ENCODE measurements at places on chromosomes 2 and 18. TPM values are rescaled to one million over a fixed set of nuclear protein-coding genes. Genes with fewer than 3 reads are reported as not detected.

DNA sequence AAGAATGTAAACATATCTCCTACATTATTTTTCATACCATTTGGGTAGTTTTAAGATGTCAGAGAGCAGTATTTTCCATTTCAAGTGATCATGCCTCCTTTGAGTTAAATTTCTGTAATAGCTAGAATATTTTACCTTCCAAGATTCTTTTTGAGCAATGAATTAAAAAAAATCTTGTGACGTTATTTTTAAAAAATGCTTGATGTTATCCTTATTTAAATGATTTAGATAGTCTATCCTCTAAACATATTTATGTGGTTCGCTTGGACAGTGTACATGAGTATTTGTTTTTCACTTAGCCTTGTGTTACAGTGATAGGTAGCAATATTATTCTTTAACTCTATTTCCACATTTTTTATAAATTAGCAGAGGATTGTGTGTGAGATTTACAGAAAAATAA is 639.2 kb upstream of the CDH2 start:
- DNase-seq, result no peak

GMCL1 gene
- polyA plus RNA-seq, result 1.8 TPM

ANKRD29 gene
- 3.1 TPM for polyA plus RNA-seq

DNA sequence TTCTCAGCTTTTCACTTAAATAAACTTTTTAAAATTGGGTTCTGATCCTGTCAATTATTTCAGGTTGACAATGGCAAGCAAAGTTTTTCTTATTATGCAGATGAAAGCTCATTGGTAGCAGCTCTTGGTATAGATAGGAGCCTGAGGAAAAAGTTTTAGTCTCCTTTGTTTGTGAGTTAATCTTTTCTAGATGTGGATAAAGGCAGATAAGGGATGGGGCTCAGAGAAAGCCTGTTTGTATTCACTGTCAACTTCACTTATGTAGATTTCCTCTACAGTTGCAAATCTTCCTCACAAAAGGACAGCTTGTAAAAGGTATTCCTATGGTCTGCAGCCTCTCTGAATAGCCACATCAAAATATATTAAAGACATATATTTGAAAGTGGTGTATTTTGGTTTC is 224.5 kb upstream of the SPOPL start:
- DNase-seq, result no peak

AQP4 gene
- polyA plus RNA-seq, result 1.6 TPM

DNA sequence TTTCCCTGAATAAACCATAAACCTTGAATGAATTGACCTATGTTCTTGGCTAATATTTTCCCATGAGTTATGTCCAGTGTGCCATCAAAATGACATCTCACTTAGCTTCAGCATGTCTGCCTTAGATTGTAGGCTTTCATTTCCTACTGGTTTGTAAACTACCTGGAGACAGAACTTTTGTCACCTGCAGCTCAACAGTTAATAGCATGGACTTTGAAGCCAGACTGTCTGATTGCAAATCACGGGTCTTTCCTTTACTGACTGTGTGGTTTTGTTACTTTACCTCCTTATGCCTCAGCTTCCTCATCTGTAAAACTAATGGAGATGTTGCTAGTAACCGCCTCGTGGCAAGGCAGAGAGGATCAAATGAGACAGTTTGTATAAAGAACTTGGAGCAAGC is 187.1 kb downstream of the SUCLG1 start:
- DNase-seq, result no peak

- DNase-seq, result no peak
These were observed 42.3 kb upstream of the FAM136A start for GRCh38 chr2:70344195-70344594.

GPC1 gene
- 134 TPM for polyA plus RNA-seq

GRCh38 chr2:176763130-176763529 is 449.5 kb upstream of the HNRNPA3 start:
- DNase-seq, result no peak

GRCh38 chr2:71530641-71531332 is 77.4 kb downstream of the DYSF start:
- no peak for DNase-seq

DNA sequence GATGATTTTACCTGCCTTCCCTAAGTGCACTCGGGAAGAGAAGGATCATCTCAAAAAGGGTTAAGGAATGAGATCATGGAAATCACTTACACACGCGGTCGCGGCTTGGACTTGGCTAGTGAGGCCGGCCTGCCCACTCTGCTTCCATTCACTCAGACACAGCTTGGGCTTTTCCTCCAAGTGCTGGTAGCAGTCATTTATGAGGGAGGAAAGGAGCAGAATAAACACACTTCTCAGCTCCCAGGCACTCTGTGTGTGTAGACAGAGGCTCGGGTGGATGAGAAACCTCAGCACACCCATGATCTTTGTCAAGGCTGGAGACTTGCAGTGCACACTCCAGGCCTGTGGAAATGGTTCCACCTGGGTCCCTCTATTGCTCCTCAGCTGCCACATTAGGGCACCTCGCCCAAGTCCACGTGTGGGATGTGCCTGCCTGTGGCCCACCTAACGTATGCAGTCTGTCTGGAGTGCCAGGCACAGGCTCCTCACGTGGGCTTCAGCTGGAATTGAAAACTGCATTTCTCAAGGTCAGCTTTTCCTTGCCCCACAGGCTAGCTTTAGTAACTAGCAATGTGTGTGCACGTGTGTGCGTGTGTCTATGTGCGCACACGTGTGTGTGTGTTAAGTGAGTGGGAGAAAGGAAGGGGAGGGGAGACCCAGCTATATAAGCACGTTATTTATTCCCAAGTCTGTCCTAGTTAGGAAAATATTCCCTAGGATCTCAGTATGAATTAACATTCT is 288.4 kb downstream of the SOX11 start:
- DNase-seq, result no peak

CYB5A gene
- polyA plus RNA-seq, result 50.7 TPM

DNA sequence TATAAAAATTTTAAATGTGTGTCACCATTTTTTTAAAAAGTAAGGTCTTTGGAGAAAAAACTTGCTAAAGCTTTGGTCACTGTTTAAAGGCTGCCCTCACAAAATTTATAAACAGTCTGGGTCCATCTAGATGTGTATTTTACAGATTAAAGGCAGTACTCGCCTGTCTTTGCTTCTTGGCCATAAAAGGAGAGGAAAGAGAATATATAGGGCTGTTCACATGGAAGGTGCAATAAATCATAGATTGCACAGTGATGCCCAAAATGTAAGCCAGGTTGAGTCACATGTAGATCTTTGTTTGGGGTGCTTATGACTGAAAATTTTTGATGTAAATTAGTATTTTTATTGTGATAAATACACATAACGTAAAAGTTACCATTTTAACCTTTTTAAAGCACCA is 55.6 kb downstream of the MTCL1 start:
- no peak for DNase-seq

CERS6 gene
- 49.3 TPM for polyA plus RNA-seq

GRCh38 chr18:23440131-23440530 is 13.0 kb upstream of the RIOK3 start:
- DNase-seq, result no peak

DNA sequence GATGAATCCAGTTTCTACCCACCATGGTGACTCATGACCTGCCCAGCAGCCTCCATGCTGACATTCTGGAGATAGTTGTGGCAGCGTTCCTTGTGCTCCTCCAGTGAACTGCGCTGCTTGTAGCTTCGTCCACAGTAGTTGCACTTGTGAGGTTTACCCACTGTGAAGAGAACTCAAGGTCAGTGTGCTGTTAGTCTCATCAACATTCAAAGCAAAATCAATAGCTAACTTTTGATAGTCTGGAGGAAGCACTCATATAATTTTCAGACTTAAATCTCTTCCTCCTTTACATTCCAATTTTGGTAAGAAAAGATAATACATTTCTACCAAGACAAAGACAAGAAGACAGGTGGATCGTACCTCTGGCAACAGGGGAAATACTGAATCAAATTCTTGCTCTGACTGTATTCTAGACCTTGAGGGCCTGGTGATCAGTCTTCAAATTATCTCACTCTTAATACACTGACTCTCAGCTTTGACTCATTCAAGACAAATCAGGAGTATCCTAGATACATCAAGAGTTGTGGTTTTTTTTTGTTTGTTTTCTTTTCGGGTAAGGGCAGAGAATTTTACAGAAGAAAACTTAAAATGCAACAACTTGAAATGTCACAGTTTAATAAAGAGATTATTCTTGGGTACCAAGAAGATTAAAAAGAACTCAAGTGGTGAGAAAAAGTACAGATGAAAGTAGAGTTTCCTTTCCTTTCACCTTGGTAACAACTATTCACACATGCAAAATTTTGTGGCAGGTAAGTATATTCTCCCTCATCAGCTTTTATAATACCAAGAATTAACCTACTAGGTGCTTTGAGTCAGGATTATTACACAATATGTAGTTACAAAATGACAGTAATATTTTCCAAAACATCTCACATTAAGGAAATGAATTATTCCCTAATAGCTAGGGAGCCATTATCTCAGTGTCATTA is 129.2 kb downstream of the IKZF2 start:
- DNase-seq, result no peak

ZSWIM2 gene
- polyA plus RNA-seq, result not detected

- DNase-seq, result no peak
These were observed 31.4 kb downstream of the MYL12B start for GRCh38 chr18:3293196-3293951.

DYNAP gene
- not detected for polyA plus RNA-seq

YWHAQ gene
- 249 TPM for polyA plus RNA-seq

ALPG gene
- not detected for polyA plus RNA-seq

DNA sequence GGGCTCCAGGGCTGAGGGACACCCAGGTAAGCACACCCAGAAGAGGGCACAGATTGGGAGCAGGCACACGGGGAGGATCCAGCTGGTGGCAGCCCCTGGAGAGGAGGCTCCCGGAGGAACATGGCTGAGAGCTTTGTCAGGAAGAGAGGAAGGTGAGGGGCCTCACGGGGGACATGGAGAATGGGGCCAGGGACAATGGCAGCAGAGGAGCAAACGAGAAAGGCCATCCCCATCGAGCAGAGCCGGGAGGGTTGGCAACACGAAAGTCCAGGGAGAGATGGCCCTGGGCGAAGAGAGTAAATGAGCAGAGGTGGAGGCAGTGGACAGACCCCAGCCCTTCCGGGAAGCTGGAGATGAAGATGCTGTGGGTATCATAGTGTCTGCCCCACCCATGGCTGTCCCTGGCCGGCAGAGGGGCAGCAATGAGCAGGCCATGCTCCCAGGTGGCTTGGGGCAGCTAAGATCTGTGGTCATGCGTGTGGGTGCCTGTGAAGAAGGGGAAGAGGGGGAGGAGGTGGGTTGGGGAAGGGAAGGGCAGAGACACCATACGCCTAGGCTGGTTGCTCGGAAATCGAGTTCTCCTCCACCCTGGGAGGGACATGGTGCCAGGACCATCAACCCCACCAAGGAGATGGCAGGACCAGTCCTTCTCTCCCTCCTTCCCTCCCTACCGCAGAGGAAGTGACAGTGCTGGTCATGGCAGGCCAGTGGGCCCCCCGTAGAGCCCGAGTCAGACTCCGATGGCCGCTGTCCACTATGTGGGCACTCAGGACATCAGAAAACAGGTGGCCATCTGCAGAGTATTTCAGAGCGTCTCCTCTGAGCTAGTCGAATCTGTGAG is 191.7 kb downstream of the NDUFA10 start:
- no peak for DNase-seq

LHCGR gene
- polyA plus RNA-seq, result 0.30 TPM

DNA sequence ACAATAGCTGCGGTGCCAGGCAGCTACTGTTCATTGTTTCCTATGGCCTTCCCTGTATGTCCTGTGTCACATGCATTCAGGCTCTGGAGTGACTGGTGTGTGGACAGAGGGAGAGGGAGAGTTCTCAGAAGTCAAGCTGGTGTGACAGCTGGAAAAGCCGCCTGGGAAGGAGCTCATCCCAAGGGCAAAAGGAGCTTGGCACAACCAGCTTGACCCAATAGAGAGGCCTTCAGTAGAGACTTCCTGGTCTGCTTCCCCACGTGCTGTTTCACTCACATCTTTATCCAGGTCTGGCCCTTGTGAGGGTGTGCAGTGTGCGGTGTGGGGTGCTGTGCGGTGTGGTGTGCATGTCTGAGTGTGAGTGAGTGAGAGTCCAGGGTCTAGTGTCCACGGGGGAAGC is 11.1 kb upstream of the NT5DC4 start:
- no peak for DNase-seq

PLCL1 gene
- 22.0 TPM for polyA plus RNA-seq

GRCh38 chr2:156332284-156332533 is 312 bp downstream of the NR4A2 start:
- DNase-seq, result no peak

GRCh38 chr2:196171946-196172345 is 568 bp upstream of the STK17B start:
- DNase-seq, result no peak

YIPF4 gene
- 32.3 TPM for polyA plus RNA-seq

NDC80 gene
- polyA plus RNA-seq, result 0.28 TPM

DNA sequence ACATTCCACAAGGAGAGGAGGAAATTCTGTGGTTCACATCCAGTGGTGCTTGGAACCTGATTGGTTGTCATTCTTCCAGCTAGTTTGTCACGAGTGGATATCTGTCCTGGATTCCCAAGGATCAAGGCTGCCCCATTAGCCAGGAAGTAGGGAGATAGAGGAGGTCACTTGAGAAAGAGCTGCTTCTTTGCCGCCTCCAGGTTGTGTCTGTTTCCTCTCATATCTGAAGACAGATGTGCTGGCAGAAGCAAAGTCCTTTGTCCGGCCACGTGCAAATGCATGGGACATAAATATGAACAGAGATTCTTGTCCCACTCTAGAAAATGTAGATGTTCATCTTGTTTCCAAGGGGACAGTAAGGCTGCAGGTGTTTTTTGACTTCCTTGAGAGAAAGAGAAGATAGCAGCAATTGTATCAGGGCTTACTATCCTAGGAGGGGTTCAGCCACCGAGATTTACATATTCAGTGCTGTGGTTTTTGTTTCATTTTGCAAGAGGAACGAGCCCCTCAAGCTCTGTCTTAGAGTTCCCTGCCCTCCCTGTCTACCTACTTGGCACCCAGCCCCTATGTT is 174.4 kb downstream of the RPIA start:
- DNase-seq, result no peak

DNA sequence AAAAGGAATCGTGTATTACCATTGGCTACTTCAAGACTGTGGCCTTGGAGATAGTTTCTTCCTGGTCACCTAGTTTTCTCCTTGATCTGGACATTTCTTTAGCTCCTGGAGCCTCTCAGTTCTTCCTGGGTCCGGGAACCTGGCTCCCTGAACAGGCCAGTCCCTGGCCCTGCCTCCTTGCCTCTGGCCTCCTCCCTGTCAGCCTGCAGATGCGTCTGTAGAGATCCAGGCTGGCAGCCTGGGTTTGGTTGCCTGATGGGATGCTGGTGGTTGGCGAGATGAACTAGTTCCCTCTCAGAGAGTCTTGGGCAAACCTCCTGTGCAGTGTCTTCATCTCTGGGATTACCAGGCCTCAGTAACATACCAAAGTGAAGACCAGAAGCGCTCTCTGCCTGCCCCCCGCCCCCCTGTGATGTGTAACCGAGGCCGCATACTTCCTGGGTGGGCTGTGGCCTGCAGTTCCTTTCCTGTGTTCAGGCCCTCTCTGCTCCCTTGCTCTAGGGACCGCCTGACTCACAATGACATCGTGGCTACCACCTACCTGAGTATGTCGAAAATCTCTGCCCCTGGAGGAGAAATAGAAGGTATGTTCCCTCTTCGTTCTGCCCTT is 85.4 kb downstream of the DYSF start:
- no peak for DNase-seq

ST6GAL2 gene
- polyA plus RNA-seq, result 0.11 TPM
